ENCODE measurements at places on chromosomes 3 and 15.
A peak's percentile ranks its signal among the peaks of the same experiment; 100 is the strongest.

- no peak for DNase-seq
These were observed 1.9 kb upstream of the WNT7A start for GRCh38 chr3:13881536-13882410.

DNA sequence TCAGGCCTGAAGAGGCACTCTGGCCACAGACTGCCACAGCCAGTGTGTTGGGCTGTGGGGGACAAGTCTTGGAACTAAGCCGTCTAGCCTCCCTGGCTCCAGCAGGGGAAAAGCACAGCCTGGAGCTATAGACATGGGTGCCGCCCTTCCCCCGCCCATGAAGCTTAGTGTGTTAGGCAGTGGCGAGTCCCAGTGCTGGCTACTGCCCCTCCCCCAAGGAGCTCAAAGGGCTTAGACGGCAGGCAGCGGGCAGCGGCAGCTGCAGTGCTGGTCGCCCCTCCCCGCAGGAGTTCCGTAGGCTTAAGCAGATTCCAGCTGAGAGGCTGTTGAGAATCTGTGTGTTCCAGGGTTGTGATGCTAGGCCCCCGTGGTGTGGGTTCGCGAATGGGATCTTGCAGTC lies 135.8 kb upstream of the RORA start:
- DNase-seq = no peak

- DNase-seq = no peak
These were observed 72.7 kb downstream of the DNAJB8 start for GRCh38 chr3:128394033-128394432.

DNA sequence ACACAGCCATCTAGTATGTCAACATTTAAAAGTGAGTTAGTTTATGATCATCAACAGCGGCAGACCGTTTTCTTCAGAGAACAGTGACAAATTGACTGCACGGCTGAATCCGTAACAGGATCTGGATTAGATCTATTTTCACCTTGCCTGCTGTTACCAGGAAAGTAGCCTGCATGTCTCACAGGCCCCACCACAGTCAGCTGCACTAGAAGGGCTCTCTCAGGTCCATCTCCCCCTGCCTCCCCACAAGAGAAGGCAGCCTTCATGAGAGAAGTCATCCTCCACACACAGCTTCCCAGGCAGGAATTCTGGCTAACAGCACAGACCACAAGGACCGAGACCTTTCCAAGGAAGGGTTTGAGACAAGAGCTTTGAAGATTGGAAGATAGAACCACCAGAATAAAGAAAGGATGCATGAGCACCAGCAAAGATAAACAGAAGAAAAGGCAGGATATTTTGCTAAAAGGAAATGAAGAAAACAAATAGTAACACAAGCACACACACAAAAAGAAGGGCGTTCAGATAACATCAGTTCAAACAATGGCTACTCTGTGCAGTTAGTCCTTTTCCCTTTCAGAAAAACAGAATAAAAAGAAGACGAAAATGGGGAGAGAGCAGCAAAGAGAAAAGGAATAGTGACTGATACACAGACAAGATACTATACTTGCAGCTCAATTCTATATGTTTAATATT lies 127.5 kb downstream of the SNRK start:
- DNase-seq = no peak

- no peak for DNase-seq
These were observed 100.0 kb upstream of the RAP2B start for GRCh38 chr3:153061938-153062528.

DNA sequence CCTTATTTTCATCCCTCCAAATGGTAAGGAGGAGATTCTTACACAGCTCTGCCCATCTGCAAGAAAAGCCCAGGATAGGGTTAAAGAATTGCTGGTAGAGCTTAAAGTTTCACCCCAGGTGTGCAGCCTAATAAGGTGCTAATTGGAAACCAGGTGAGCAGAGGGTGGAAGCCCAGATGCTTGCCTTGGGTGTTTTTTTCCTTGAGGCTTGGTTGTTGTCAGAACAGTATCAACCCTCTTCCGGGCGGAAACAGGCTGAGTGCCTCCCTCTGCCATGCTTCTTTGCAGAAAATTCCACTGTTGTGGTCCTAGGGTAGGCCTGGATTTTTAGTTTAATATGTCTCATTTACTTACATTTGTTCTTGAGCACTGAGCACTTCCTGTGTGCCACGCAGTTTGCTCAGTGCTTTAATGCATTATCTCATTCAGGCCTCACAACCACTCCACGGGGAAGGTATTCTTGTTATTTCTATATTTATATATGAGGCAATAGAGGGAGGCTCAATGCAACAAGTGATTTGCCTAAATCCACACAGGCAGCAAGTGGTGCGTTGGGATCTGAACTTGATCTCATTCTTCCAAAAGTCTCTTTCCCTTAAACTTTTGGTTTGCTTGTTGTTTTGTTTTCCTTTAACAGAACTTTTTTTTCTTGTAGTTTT lies 115.0 kb upstream of the LRIG1 start:
- no peak for DNase-seq

GRCh38 chr15:96737408-96737807 lies 406.9 kb downstream of the NR2F2 start:
- DNase-seq = no peak

DNA sequence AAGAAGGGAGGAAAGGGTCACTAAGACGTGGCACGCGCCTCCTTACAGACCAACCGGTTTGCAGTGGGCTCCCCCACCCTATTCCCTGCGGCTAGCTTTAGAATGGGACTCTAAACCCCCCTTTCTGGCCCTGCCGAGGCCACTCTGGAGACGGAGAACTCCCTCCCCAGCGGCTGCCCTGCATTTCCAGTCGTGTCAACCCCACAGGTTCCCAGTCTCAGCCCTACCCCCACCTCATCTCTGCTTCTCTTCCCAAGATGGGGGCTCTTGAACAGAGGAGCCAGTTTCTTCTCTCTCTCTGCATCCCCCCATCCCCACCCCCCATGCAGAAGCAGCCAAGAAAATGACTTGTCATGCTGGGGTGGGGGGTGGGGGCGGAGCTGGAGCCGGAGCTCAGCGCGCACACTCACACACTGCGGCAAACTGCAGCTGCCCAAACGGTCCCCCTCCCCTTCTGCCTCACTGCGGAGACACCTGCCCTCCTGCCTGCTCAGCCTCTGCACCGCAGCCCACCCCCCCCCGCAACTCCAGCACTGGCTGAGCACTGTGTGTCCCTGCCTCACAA lies 871 bp downstream of the MAP1A start:
- DNase-seq = no peak

GRCh38 chr3:195274259-195274966 lies 3.5 kb upstream of the XXYLT1 start:
- no peak for DNase-seq

- DNase-seq = no peak
These were observed 500.0 kb upstream of the IL12A start for GRCh38 chr3:159488602-159489001.

DNA sequence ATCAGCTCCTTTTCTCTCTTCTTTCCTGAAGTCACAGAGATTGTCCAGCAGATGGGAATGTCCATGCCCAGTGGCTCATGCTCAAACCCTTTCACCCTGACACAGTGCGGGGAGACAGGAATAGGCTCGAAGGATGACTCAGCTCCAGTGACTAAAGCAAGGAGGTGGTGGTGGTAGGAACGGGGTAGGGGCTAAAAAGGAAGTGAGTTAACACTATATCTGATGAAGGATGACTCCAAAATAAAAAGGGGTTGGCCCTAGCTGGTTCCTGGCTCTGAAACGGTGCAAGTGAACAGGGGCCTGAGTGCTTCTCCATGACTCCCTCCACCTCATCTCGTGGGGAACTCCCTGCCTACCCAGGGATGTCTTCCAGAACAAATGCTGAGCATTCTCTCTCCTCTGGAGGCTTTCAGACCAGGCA lies 167.4 kb upstream of the LPP start:
- peak; percentile 81 for DNase-seq

DNA sequence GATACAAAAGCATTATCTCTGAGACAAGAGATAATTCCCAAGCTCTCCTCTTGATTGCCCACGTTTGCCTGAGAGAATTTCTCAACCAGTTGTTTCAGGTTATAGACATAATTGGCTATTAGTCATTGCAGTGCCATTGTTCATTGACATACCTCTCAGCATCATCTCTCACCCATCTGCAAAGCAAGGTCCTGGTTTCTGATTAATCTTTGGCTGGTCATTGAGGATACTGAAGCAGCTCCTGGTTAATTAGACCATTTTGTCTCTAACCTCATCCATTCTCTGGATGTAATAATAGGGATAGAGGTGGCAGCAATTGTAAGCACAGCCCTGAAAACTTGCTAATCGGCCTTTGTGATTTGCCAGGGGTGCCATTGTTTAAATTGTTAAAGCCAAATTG lies 104.2 kb downstream of the CNTN6 start:
- no peak for DNase-seq

GRCh38 chr3:192758654-192759053 lies 31.3 kb upstream of the FGF12 start:
- DNase-seq = no peak

DNA sequence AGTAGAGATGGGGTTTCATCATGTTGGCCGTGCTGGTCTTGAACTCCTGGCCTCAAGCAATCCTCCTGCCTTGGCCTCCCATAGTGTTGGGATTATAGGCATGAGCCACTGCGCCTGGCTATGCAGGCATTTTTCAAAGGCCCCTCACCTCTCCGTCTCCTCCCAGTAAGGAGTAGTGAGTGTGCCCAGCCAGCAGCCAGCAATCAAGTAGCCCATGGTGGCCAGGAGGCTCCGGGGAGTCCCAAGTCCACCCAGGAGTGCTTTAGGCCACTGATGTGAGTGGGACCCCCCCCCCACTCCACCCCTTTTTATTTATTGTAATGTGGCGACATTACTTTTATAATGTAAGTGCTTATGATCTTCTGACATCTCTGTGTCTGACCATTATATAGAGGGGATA lies 8.1 kb downstream of the ISG20 start:
- no peak for DNase-seq

DNA sequence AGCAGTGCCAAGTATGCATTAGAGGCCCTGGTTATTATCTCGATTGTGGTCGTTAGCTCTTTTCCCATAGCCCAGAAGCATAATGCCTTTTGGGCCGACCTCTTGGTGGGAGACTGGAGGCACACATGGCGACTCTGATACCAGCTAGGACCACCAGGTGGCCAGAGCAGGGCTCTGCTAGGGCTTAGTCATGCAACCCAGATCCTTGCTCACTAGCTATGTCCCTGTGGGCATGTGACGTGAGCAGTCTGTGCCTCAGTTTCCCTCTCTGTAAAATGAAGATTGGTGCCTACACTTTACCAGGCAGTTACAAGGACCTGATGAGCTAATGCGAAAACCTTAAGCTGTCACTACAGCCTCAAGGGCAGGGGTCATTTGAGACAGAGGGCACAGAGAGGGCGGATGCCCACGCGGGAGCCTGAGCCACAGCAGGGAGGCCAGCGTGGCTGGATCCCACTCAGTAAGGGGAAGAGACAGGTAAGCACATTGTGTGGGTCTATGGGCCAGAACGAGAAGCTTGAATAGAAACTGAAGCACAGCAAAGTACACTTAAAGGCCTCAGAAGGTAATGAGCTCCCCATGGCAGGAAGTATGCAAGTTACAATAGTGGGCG lies 8.8 kb downstream of the KLF15 start:
- no peak for DNase-seq

GRCh38 chr15:76973362-76973743 lies 21.6 kb upstream of the PSTPIP1 start:
- DNase-seq = peak; percentile 77

- no peak for DNase-seq
These were observed 9.9 kb downstream of the KIF23 start for GRCh38 chr15:69424001-69424400.

DNA sequence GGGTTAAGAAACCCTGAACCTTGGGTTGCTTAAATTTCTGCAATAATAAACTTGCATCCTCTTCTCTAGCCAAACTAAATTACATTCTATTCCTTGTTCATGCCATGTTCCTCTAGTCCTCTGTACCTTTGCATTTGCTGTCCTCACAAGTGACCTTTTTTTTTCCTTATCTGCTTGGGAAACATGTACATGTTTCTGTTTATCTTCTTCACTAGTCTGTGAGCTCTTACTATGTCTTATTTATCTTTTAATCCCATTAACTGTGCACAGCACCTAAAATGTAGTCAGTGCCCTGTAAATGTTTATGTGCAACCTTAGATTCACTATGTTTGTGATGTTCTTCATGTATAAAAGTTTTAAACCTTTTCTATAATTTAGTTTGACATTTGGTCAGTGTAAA lies 61.9 kb downstream of the REC114 start:
- no peak for DNase-seq

- DNase-seq = no peak
These were observed 603.6 kb upstream of the TGFBR2 start for GRCh38 chr3:30002797-30003196.

DNA sequence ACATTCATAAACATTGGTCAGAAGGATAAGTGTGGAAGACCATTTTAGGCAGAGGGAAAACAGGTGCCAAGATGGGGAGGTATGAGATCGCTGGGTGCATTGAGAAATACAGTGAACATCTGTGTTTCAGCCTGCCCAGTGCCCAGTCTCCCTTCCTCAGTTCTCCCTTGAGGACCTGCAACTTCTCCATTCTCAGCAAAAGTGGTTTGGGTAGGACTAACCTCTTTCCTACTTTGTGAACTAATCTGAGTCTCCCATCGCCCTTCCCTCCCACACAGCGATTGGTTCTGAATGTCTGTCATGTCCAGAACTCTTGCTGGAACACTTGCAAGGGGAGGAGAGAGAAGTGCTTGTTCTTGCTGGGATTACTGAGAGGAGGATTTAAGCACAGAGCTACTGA lies 10.9 kb upstream of the CCNL1 start:
- DNase-seq = no peak

- no peak for DNase-seq
These were observed 8.4 kb downstream of the MYO1E start for GRCh38 chr15:59364248-59364647.

DNA sequence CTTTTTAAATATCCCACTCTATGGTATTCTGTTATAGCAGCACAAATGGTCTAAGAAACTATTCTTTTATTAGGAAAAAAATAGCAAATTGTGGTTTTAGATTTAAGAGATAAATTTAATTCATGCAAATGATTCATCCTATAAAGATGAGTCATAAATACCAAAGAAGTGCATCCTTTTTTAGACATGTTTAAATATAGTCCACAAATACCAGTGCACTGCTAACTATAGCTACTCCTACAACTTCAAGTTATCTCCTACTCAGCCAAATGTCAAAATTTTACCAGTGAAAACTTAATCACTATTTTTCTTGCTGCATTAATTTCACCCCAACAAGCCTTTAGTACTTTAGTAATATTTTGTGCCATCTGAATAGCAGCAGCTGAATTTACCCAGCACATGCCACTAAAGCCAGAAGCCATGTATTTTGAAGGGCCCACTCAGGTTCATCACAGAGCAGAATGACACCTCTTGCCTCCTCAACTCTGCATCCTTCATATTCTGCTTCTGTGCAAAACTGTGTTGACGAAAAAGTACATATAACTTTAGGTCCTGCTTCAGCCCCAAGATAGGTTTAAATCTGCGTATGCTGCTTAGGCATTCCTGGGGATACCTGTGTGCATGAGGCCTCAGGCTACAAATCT lies 24.9 kb downstream of the CX3CR1 start:
- no peak for DNase-seq
